ENCODE measurements at places on chromosomes 2 and 18.
A peak's percentile ranks its signal among the peaks of the same experiment; 100 is the strongest.

DNA sequence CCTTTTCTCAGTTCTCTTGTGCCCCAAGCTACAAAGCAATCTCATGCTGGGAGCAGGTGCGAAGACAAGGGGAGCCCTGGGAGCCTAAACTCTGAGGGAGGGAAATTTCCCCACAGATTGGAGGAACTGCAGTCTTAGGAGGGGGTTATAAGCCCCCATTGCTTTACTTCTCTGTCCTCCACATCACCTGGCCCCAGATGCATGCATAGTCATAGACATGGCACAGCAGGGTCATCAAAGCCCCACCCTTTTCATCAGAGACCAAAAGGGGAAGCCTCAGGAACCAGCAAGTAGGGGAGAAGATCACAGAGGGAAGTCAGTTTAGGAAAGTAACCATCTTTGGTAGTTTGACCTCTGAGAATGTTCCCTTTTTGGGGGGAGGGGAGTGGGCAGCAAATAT, 33.7 kb downstream of the LANCL1 start:
- no peak for DNase-seq

GRCh38 chr2:66575625-66576310, 140.8 kb downstream of the MEIS1 start:
- DNase-seq: no peak

DNA sequence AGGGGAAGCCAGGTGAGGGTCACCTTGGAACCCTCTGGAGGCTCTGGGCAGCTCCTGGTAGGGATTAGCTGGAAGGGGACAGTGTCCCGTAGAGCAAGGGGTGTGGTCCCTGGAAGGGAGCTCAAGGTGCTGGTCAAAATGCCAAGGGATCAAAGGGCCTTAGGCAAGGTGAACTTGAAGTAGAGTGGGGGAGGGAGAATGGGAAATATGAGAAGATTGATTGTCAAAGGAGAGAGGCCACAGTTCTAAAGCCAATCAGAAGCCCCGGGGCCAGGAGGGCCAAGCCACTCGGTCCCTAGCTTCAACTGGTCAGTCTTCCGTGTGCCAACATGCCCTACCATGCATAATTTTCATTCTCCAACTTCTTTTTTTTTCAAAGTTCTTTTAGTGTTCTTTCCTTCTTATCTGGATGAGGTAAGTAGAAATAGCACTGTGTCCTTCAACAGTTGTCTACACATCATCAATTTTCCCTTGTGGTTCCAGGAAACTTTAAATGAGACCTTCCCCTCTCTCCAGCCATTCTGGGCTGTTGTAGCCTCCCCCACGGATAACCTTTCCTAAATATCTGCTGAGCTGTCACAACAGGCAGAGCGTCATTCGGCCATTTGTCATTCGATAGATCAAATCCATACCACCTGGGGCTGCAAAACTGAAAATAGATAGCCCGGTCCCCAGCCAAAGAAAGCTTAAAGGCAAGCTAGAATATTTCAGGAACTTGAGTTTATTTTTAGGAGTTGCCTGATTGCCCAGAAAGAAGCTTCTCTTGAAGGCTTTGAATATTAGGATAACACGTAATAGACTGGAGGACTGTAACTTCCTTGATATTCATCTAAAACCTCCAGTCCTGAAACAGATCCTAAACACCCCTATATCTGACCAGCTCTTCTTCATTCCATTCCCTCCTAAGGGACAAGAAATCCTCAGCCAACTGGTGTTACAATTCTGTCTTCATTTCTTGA, 83.3 kb downstream of the ALPK2 start:
- no peak for DNase-seq

GRCh38 chr2:38735999-38736320, 15.2 kb downstream of the SRSF7 start:
- DNase-seq: no peak

- peak; percentile 97 for DNase-seq
Observed at GRCh38 chr2:231707927-231708772, at the start of gene PTMA. TSS of gene PTMA (plus strand) at chr2:231708525. CDS start at chr2:231708707, 182 bp downstream.

DNA sequence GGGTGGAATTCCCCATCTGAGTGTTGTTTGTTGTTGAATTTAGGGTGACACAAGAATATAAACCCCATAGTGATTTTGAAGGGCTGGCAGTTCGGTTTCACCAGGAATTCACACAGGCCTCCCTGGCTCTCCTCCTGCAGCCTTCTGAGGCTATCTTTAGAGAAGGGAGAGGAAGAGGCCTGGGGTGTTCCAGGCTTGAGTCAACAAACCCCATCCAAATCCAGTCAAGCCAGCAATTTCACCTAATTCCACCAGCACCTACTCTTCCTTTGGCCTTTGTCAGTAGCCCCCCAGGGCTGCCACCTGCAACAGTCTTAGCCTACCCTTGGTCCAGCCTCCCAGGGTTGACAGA, 32.0 kb downstream of the MARCHF4 start:
- DNase-seq: no peak

- DNase-seq: no peak
Observed at GRCh38 chr2:224145751-224146355, 106.8 kb upstream of the SERPINE2 start.

- no peak for DNase-seq
Observed at GRCh38 chr2:156399224-156399949, 36.8 kb upstream of the GPD2 start.

DNA sequence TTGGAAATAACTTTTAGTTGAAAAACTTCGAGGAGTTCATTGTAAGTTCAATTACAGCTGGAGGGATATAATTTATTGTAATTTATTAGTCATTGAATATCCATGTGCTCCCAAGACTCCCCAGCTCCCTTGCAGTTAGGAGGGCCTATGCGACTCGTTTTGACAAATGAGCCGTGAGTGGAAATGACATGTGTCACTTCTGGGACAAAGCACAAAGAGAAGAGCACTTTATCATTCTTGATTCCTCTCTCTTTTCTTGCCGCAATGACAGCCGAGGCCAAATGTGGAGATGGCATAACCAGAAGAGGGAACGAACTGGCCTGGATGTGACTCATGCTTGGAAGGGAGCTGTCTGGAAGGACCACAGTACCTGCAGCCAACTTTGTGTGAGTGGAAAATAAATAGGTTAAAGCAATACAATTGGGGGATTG, 44.2 kb upstream of the ITSN2 start:
- no peak for DNase-seq

- no peak for DNase-seq
Observed at GRCh38 chr2:100739735-100740432, 80.1 kb upstream of the NPAS2 start.

DNA sequence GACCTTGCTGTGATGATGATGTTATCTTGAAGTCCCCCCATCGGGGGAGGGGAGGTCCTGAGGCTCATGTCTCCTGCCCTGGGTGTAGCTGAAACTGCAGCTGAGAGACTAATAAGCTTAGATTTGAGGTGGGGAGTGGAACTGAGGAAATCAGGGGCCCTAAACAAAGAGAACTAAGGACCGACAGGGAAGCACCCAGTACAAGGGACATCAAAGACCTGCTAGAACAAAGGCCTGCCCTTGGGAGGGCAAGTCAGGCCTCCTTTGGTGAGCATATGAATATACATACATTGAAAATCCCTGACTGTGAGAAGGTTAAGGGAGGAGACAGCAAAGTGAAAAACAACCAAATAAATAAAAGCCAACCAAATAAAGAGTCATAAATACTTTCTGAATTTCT, 1132.5 kb upstream of the CELF4 start:
- DNase-seq: no peak

Data from stimulated activated CD4-positive, alpha-beta T cell treated with anti-CD3 and anti-CD28 coated beads, Interleukin-4, amount 100 ng/mL, for 48 hours (primary cell).